HCEC 1CT (cell line): ENCODE measurements at places on chromosomes 4 and X.

GRCh38 chr4:101141230-101141629 is 206.1 kb downstream of the PPP3CA start:
- DNase-seq: no peak

- no peak for DNase-seq
Observed at GRCh38 chr4:185541251-185541727, 6.0 kb upstream of the PDLIM3 start.

GRCh38 chr4:2256781-2257191 is 5.1 kb downstream of the MXD4 start:
- no peak for DNase-seq

- DNase-seq: no peak
Observed at GRCh38 chr4:145493166-145493565, 11.5 kb downstream of the SMAD1 start.

DNA sequence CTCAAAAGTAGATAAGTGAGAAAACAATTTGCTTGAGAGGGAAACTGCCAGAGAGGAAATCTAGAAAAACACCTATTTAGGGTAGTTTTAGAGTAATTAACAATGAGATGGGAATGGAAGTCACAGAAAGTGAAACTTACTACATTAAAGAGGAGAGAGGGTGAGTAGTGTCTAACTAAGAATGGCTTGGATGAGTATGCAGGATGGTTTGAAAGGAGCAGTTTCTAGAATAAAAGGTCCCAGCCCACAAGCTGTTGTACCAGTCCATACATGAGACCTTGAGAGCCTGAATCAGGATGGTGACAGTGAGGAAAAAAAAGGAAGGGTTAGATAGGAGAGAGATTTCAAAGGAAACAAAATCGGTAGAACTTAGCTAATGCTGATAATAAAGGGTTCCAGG is 1.3 kb downstream of the GAR1 start:
- DNase-seq: no peak

- no peak for DNase-seq
Observed at GRCh38 chr4:45120163-45120562, 393.8 kb upstream of the GNPDA2 start.

GRCh38 chrX:47170861-47171692 is 22.6 kb upstream of the UBA1 start:
- DNase-seq: no peak

GRCh38 chr4:26157541-26157940 is 163.3 kb upstream of the RBPJ start:
- peak; percentile 27 for DNase-seq

- DNase-seq: no peak
Observed at GRCh38 chrX:101357166-101357795, 8.7 kb upstream of the TIMM8A start.

GRCh38 chr4:173318648-173319211 is 15.4 kb downstream of the HMGB2 start:
- DNase-seq: peak; percentile 45

DNA sequence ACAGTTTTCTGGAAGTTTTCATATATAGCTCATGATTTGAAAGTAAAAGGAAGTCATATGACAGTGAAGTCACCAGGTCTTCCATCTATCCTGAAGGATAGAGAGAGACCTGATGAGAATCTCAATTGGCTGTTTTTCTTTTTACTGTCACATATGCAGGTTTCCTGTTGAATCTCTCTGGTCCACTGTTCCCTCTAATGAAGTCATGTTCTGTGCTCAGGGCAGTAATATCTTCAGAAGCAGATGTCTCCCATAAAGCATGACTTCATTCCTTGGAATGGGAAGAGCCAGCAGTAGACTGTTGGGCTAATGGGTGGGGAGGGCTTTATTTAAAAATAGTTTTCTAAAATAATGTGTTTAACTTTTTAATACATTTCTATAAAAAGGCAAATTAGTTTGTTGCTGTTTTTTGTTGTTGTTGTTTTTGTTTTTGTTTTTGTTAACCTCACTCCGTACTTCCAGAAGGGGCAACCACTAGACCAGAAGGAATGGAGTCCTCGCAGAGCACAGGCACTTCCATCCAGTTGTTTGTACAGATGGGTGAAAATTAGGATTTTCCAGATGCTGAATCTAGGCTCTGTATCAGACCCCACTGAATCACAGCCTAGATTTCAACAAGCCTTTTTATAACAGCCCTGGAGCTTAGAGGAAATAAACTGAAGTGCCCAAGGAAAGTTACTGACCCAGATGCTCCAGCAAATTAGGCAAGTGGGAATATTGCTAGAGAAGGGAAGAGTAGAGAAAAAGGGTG is 54.2 kb downstream of the AWAT2 start:
- DNase-seq: no peak
